ENCODE measurements at places on chromosomes 12 and 14. TPM values are rescaled to one million over a fixed set of nuclear protein-coding genes. Genes with fewer than 3 reads are reported as not detected.

DNA sequence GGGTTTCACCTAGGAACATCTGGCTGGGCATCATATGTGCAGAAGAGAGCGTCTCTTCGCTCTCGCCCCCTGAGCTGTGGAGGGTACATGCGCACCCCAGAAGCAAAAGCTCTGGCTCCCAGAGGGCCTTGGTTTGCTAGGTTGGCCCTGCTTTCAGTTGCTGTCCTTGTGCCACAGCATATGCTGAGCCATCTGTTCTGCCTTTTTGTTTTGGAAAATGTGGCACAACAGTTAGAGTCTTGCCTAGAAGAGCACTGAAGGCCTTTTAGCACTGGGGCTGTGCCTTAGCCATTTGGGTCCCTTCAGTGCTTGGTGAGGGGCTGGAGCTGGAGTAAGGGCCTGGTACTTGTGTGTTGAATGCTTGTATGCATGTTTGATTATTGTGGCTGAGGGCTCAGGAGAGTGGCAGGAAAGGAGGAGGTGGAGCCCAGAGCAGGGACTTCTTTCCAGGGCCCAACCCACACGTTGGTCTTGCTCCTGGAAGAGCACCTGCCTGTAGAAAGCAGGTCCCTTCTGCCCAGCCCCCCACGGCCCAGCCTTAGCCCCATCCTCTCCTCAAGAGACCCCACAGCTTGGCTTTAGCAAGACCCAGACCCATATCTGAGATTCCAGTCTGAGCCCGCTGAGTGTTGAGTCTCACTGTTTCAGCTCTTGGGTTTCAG lies 113.7 kb downstream of the SLC25A47 start:
- no peaks in the 10 kb centered on the region for H3K27me3 ChIP-seq
- DNase-seq: no peak
- no peaks in the 10 kb centered on the region for H3K36me3 ChIP-seq
- H3K4me3 ChIP-seq: no peak overlapping the region

GRCh38 chr12:90080616-90081015 lies 372.0 kb upstream of the ATP2B1 start:
- no peaks in the 10 kb centered on the region for H3K36me3 ChIP-seq
- DNase-seq: no peak
- H3K27ac ChIP-seq: no peak overlapping the region
- H3K4me1 ChIP-seq: no peaks in the 10 kb centered on the region

DNA sequence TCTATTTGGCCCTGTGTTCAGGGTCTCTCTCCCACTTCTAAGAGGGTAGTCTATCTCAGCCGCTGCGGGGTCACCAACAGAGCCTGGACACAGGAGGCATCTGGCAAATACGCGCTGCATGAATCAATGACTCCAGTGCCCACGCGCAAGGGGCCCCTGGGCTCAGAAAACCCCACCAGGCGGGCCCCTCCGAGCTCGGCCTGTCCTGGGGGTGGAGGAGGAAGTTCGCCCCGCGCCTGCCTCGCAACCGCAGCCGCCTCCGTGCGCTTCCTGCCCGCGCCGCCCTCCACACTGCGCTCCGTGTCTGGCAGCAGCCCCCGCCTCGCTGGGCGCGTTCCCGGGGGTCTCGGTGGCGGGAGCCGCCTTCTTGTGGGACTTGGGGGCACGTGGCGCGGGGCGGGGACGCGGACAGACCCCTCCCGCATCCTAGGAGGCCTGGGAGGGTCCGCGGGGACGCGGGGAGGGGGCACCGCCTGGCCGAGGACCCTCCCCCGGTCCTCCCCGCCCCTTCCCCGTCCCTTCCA lies 811 bp upstream of the FBRSL1 start:
- H3K4me1 ChIP-seq: peaks cover 59% of the 10 kb centered on the region
- H3K4me3 ChIP-seq: peak overlapping the region; percentile 84
- peak; percentile 68 for DNase-seq
- no peaks in the 10 kb centered on the region for H3K27me3 ChIP-seq
- peak overlapping the region; percentile 92 for H3K27ac ChIP-seq
- peaks cover 14% of the 10 kb centered on the region for H3K36me3 ChIP-seq

GRCh38 chr12:31590642-31591379 lies at the start of gene DENND5B:
TSS of gene DENND5B (minus strand) at chr12:31591136. CDS start at chr12:31590832, 304 bp downstream.
- no peaks in the 10 kb centered on the region for H3K27me3 ChIP-seq
- peaks cover 24% of the 10 kb centered on the region for H3K36me3 ChIP-seq
- peak; percentile 82 for DNase-seq
- peak within 1 kb of the TSS; percentile 96 for H3K4me3 ChIP-seq

DNA sequence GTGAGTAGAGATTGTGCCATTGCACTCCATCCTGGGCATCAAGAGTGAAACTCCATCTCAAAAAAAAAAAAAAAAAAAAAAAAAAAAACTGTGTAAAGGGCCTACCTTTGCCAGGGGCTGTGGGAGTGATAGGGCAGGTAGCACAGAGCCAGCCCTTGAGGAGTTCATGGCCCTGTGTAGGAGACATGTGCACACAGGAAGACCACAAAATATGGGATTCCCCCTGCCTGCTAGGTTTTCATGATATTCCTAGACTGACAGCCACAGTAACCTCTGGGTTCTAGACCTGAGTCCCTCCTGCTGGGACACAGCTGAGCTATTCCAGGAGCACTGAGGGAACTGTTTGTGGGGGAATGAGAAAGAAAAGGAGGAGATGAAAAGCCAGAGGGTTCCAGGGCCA lies 8.3 kb upstream of the SPTSSA start:
- no peak overlapping the region for H3K27ac ChIP-seq
- H3K27me3 ChIP-seq: peaks cover 2% of the 10 kb centered on the region
- no peak for DNase-seq

DNA sequence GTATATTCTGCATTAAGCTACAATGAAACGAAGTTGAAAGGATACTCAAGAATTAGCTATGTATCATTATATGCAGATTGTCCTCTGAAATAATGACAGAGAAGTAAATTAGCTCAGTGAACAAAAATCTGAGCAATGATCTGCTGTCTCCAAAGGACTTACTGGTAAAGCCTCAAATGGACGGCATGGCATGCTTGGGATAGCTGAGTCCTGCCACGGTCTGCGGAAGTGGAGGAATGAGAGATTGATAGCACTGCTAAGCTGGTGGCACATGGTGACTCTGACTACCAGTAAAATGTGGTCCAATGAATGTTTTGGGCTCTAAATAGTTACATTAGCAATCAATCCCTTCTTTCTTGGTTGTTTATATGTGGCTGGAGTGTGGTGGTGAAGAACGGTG lies 3.7 kb upstream of the DENND5B start:
- H3K27me3 ChIP-seq: no peaks in the 10 kb centered on the region
- H3K4me1 ChIP-seq: peaks cover 43% of the 10 kb centered on the region
- H3K27ac ChIP-seq: no peak overlapping the region
- DNase-seq: no peak

DNA sequence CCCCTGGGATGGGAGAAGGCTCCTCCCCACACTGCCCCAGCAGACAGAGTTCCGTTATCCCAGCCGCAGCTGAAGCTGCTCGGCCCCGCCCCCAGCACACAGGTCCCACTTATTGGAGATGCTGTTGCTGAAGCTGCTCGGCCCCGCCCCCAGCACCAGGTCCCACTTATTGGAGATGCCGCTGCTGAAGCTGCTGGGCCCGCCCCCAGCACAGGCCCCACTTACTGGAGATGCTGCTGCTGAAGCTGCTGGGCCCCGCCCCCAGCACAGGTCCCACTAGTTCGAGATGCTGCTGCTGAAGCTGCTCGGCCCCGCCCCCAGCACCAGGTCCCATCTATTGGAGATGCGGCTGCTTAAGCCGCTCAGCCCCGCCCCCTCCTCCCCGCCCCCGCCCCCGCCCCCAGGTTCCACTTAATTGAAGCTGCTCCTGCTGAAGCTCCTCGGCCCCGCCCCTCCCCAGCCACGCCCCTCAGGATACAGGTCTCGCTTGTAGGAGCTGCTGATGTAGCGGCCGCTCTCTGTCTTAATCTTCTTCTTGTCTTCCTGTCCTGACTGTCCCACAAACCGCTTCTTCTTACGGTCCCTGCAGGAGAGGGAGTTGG lies 12.0 kb downstream of the CFAP73 start:
- H3K36me3 ChIP-seq: peaks cover 95% of the 10 kb centered on the region
- no peak overlapping the region for H3K4me3 ChIP-seq
- no peak for DNase-seq
- no peaks in the 10 kb centered on the region for H3K4me1 ChIP-seq
- no peaks in the 10 kb centered on the region for H3K27me3 ChIP-seq

GRCh38 chr12:91180582-91181395 lies 1.8 kb downstream of the DCN start:
- H3K4me1 ChIP-seq: no peaks in the 10 kb centered on the region
- H3K27me3 ChIP-seq: peaks cover 3% of the 10 kb centered on the region
- H3K27ac ChIP-seq: no peak overlapping the region
- no peak for DNase-seq
- H3K36me3 ChIP-seq: no peaks in the 10 kb centered on the region

DNA sequence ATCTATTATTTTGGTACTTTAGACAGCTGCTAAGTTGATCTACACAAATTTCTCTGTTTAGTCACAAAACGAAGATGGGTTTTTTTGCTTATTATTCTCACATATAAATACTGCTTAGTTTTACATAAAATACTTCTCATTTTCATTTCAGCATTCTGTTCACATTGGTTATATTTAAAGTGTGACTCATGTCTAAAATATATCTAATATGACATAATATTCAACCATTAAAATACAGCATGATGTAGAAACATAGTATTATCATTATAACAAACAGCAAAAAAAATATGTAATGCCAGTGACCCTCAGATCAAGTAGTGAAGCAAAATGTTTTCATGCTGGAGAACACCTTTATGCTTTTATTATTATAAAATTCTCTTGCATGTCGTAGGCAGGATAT lies 63.7 kb downstream of the SH2B3 start:
- no peaks in the 10 kb centered on the region for H3K4me1 ChIP-seq
- no peak overlapping the region for H3K27ac ChIP-seq
- no peaks in the 10 kb centered on the region for H3K27me3 ChIP-seq
- H3K4me3 ChIP-seq: no peak overlapping the region

DNA sequence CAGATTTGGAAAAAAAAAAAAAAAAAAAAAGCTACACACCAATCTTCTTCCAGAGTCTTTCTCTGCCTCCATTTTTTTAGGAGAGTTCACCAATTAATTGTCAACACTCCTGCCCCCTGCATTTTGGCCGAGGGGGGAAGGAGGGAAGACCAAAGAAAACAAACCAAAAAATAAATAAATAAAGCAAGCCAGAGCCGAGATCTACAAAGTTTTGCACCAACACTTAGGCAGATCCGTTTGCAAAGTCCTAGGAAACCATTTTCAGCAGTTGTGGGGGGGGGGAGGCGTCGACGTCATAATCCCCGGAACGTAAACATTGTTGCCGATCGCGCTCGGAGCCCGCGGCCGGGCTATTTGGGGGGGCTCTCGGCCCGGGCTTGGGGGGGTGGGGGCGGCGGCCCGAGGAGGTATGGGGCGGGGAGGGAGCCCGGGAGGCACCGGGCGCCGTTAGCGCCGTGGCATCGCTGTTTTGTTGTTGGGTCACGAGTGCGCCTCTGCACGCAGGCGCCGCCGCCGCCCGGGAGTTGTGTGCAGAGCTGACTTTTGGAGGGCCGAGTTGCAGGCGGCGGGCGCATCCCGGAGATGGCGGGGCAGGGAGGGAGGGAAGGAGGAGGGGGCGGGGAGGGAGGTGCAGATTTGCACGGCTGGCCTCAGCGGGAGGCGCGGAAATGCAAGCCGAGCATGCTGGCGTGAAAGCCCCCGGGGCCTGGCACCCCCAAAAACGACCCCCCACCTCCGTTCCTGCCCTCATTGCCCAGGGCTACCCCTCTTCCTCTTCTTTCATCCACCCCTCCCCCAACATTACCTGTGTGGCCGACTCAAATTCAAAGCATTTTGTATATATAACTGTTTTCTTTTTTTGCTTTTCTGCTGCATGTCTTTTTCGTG lies 598 bp downstream of the KDM2B start:
- H3K27me3 ChIP-seq: no peaks in the 10 kb centered on the region
- peak overlapping the region; percentile 95 for H3K4me3 ChIP-seq
- H3K36me3 ChIP-seq: peaks cover 5% of the 10 kb centered on the region
- DNase-seq: peak; percentile 60
- H3K4me1 ChIP-seq: peaks cover 45% of the 10 kb centered on the region

DNA sequence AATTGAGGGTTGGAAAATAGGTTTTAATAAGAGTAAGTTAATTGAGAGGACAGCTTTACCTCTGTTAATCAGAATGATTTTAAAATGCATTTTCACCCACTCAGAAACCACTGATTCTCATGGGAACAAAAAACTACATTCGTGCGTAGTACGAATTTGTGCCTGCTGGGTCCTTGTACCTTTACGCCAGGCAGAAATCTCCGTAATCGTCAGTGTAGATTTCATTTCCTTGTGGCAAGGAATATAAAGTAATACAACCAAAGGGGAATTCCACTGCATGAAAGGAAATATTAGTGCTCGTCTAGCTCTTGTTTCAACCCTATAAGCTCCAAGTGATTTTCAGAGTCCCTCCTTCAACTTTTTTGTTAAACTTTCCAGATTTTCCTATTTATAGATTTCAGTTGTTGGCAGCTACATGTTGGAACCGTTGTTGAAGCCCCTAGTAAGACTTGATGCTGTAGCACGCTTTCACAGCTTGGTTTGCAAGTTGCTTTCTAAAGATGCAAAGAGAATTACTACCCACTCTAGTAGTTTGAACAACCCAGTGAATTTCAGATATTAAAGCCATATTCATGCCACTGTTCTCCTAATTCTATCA lies 90.6 kb downstream of the ETV6 start:
- peaks cover 95% of the 10 kb centered on the region for H3K4me1 ChIP-seq
- no peak for DNase-seq
- H3K27ac ChIP-seq: peak overlapping the region; percentile 86
- H3K4me3 ChIP-seq: peak overlapping the region; percentile 66
- peaks cover 25% of the 10 kb centered on the region for H3K36me3 ChIP-seq
- no peaks in the 10 kb centered on the region for H3K27me3 ChIP-seq

DNA sequence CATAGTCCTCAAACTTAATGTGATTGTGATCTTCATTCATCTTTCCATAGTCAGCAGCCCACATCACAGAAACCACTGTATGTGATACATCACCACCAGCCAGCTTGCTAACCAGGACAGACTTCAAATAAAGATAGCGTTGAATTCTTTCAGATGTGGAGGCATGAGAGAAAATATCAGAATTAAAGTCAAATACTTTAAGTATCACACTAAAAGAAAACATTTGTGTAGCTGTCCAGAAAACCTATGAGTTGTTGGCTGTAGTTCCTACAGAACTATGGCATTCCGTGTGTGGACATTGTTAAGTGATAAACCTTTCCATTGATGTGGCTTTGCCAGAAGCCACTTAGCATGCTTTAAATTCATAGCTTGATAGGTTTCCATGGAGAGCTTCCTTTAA lies 105.1 kb downstream of the LLPH start:
- no peak overlapping the region for H3K27ac ChIP-seq
- no peaks in the 10 kb centered on the region for H3K36me3 ChIP-seq
- no peak overlapping the region for H3K4me3 ChIP-seq
- no peak for DNase-seq
- H3K27me3 ChIP-seq: peaks cover 11% of the 10 kb centered on the region

DNA sequence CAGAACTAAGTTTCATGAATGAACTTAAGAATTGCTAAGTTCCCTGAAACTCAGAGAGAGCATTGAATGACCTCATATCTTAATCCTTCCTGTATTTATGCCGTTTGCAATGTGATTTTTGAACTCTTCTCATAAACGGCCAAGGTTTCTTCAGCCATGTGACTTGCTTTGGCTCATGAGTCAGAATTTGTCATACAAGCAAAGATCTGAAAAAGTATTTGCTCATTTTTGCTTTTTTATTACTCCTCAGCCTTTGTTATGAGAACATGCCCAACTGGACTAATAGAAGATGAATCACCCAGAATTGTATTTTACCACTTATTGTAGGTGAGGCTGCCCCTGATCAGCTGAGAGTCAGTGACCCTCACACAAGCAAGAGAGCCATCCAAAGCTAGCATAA lies 693.8 kb downstream of the BCL11B start:
- DNase-seq: no peak
- H3K36me3 ChIP-seq: no peaks in the 10 kb centered on the region
- H3K4me1 ChIP-seq: no peaks in the 10 kb centered on the region
- H3K4me3 ChIP-seq: no peak overlapping the region
- no peaks in the 10 kb centered on the region for H3K27me3 ChIP-seq

The NXPH4 gene
- 3.4 TPM for total RNA-seq

The DNAJC22 gene
- total RNA-seq: not detected

The ACSS3 gene
- not detected for total RNA-seq

The KIF5A gene
- total RNA-seq: 0.15 TPM
